ENCODE measurements at places on chromosomes 7 and 10. TPM values are rescaled to one million over a fixed set of nuclear protein-coding genes. Genes with fewer than 3 reads are reported as not detected.

- no peak overlapping the region for H3K27ac ChIP-seq
- no peak overlapping the region for H3K4me3 ChIP-seq
- no peaks in the 10 kb centered on the region for H3K4me1 ChIP-seq
- H3K36me3 ChIP-seq, result no peaks in the 10 kb centered on the region
- H3K27me3 ChIP-seq, result no peaks in the 10 kb centered on the region
- no peak for DNase-seq
Observed at GRCh38 chr10:73339436-73339835, 19.2 kb downstream of the CFAP70 start.

DNA sequence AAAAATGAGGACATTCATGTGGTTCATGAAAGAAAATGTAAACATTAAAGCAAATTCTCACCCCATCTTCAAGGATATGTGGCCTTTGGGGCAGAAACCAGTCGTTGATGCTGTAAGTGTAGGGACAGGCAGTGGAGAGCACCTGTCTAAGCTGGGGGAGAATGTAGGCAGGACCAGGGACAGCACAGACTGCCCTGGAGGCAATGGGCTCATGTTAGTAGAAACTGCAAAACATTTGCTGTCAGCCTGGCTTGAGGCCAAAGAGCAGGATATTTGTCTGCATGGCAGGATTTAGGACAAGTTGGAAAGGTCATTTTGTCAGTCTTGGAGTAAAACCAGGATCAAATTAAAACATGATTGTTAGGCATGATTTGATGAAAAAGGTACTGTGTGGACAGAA is 211.6 kb upstream of the AGK start:
- no peaks in the 10 kb centered on the region for H3K27me3 ChIP-seq
- H3K36me3 ChIP-seq, result no peaks in the 10 kb centered on the region
- H3K4me3 ChIP-seq, result no peak overlapping the region
- no peaks in the 10 kb centered on the region for H3K4me1 ChIP-seq

DNA sequence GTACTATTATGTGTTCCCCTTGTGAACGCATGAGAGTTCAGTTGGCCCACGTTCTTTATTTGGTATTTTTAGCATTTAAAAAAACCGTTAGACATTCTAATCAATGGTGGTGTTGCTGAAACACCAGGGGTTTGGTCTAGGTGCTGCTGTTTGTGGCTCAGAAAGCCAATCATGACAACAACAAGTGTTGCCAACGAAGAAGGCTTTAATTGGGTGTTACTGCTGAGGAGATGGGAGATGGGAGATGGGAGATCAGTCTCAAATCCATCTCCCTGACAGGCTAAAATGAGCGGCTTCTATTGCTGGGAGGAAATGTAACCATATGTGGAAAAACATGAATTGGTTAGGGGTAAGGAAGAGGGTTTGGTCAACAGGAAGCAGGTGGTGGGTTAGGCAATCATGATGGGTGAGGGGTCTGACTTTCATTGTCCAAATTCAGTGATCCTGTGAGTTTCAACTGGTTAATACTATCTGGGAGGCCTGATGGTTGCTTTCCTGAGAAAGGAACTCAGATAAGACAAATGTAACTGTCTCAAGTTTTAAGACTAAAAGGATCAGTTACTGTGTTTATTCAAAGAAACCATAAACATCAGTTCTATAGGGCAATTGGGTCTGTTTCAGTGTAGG is 4.6 kb upstream of the ZNF425 start:
- no peaks in the 10 kb centered on the region for H3K27me3 ChIP-seq
- peaks cover 17% of the 10 kb centered on the region for H3K36me3 ChIP-seq
- no peak overlapping the region for H3K27ac ChIP-seq
- no peak overlapping the region for H3K4me3 ChIP-seq
- no peak for DNase-seq
- peaks cover 6% of the 10 kb centered on the region for H3K4me1 ChIP-seq

The DBF4 gene
- 12.7 TPM for total RNA-seq

The CYP2E1 gene
- total RNA-seq, result 1.8 TPM
